ENCODE measurements at places on chromosomes 5 and 9.
A peak's percentile ranks its signal among the peaks of the same experiment; 100 is the strongest.

DNA sequence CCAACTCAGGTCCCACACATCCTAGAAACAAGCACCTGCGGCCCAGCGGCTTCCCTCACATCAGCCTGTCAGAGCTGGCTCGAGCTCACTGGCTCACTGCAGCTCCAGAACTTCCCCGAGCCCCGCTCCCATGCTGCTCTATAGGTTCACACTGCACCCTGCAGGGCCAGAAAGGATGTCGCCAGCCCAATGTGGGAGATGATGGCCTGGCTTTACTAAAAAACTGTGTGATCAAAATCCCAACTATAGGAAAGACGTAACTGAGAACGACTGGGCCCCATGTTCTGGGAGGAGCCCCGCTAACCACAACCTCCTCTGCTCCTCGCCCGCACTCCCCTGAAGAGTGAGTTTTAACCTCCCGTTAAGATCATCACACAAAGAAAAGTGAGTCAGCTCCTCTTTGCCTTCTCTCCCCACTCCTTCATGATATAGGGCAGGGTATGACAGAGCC lies 4.6 kb downstream of the SURF4 start:
- peak; percentile 56 for DNase-seq

- no peak for DNase-seq
Observed at GRCh38 chr5:148840531-148840930, 14.1 kb downstream of the ADRB2 start.

DNA sequence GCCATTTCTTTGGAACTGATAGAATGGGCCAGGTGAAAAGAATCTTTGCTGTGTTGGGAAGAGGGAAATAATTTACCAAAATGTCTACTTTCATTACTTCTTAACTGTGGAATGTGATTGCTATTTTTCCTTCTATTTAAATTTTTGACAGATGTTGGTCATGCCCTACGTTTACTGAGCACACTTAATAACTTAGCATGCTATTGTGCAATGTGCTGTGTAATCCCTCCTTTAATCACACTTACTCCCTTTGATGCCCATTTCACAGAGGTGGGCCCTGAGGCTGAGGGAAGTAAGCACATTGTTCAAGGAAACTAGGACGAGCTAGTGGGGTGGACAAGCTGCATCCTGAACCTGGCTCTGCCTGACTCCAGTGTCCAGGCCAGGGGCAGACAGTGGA lies 47.8 kb upstream of the INSYN2B start:
- no peak for DNase-seq

- no peak for DNase-seq
Observed at GRCh38 chr5:133933169-133933509, 35.3 kb downstream of the C5orf15 start.

GRCh38 chr9:18371621-18372020 lies 102.3 kb upstream of the ADAMTSL1 start:
- no peak for DNase-seq

- DNase-seq: no peak
Observed at GRCh38 chr5:6343951-6344592, 34.3 kb downstream of the MED10 start.

- no peak for DNase-seq
Observed at GRCh38 chr5:44747396-44747795, 61.4 kb upstream of the MRPS30 start.
